ENCODE measurements at places on chromosomes 1 and 21. TPM values are rescaled to one million over a fixed set of nuclear protein-coding genes. Genes with fewer than 3 reads are reported as not detected.

Gene ITGB2
- total RNA-seq = under 0.01 TPM

Gene VANGL2
- total RNA-seq = not detected

Gene OR2T35
- total RNA-seq = not detected

Gene MIXL1
- total RNA-seq = 0.32 TPM

Gene LENEP
- not detected for total RNA-seq

All from epithelial cell of umbilical artery (primary cell).